ENCODE measurements at places on chromosomes 7 and 10. TPM values are rescaled to one million over a fixed set of nuclear protein-coding genes. Genes with fewer than 3 reads are reported as not detected.

KNDC1 gene
- total RNA-seq = not detected

OGDHL gene
- 1.8 TPM for total RNA-seq

DPCD gene
- total RNA-seq = 22.7 TPM

EFCAB10 gene
- not detected for total RNA-seq

UCMA gene
- total RNA-seq = not detected

UBTD1 gene
- 26.7 TPM for total RNA-seq

METTL27 gene
- total RNA-seq = 0.43 TPM

RNF32 gene
- 0.38 TPM for total RNA-seq

PROSER2 gene
- 0.97 TPM for total RNA-seq

ZNF33A gene
- 19.1 TPM for total RNA-seq

GRID2IP gene
- total RNA-seq = not detected

GFRA1 gene
- 5.9 TPM for total RNA-seq

FANK1 gene
- 0.51 TPM for total RNA-seq

TMED4 gene
- 47.6 TPM for total RNA-seq

FAM131B gene
- 0.59 TPM for total RNA-seq

AGMO gene
- total RNA-seq = 0.35 TPM

GJD4 gene
- total RNA-seq = not detected
